Right hindlimb (tissue), 1 donor: ENCODE measurements at places on chromosomes 13 and 19.
A peak's percentile ranks its signal among the peaks of the same experiment; 100 is the strongest.

- peak; percentile 84 for DNase-seq
Measured at GRCh38 chr19:7925171-7925851, 624 bp downstream of the CTXN1 start.

DNA sequence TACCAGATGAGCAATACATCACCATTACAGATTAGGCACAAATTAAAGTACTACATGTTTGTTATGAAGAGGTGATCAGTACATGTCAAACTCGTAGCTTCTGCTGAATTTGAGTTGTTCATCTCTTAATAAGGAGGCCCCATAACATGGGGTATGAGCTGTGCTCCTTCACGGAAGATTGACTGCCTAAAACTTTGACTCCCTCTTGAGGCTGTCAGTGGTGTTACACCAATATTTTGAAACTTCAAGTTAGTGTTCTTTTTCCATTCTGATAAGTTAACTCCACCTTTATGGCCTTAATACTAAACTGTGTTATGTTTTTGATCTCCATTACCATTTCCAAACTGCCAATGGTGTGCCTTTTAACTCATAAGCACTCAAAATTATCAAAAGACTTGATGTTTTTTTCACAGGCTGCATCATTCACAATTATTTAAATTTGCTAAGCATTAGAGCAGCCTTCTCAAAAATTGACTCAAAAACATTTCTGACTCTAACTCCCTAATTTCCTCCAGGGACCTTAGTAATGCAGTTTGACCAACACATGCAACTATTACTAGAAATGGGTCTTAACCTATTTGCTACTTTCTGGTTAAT is 1591.5 kb downstream of the PCDH9 start:
- no peak for DNase-seq

GRCh38 chr13:52885141-52885540 is 36.7 kb upstream of the PCDH8 start:
- no peak for DNase-seq

GRCh38 chr19:1026783-1027649 is 608 bp downstream of the CNN2 start:
- DNase-seq = no peak

- DNase-seq = no peak
Measured at GRCh38 chr19:1752757-1753728, at the start of gene ONECUT3. Gene ONECUT3 (plus strand): TSS chr19:1753506. CDS start chr19:1753663, 157 bp downstream.

DNA sequence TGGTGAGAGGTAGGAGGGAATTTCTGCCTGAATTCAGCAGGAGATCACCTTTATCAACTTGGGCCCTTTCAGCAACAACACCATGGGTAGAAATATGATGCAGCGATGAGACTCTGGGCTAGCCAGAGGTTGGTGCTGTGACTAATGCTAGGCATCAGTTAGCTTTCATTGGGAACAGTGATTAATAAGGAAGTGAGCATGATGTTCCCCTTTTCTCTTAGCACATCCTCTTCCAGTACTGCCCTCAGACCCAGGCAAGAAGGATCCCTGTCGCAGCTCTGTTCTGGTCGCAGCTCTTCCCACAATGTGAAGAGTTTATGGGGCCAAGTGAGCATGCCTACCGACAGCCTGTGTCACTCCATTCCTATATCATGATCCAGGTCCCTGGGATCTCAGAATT is 100.5 kb downstream of the FLT1 start:
- DNase-seq = no peak

DNA sequence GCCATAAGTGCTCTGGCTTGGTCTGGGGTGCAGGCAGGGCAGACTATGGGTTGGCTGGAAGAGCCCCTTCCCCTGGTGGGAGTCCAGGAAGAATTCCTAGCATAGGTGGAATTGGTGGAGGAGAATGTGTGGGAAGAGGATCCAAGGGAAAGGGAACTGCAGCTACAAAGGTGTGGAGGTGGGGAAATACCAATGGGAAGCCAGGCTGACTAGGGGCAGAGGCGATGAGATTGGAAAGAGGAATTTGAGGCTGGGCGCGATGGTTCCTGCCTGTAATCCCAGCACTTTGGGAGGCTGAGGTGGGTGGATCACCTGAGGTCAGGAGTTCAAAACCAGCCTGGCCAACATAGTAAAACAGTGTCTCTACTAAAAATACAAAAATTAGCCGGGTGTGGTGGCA is 4.8 kb upstream of the SDHAF1 start:
- no peak for DNase-seq

GRCh38 chr13:94333131-94333820 is 146.2 kb downstream of the DCT start:
- no peak for DNase-seq

DNA sequence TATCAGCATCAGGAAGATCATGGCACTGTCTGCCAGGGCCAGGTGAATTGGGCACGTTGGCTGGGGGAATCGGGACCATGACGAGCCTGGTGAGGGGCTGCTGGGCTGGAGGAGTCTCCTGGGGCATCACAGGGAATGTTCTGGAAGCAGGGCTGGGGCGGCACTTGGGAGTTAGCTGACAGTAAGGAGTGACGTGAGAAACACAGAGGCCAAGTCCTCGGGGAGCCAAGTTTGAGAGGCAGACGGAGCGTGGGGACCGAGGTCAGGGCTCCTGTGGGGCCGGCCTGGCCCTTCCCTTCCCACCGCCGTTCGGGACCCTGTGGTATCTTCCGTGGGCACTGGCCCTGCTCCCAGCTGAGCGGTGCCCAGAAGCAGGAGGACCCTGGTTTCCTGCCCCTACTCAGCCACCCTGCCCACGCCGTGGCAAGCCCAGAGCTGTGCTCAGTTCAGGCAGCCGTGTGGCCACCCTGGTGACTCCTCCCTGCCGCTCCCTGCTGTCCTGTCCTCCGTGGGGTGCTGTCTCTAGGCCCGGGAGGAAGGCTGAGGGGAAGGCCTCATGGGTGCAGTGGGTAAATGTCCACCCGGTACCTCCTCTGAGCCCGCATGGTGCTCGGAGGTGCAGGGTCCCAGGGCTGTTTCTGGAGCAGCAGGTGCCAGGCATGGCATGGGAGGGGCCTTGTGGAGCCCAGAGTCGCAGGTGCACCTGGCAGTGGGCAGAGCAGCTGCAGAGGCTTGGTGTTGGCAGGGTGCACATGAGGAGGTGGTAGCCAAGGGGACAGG is 25.2 kb downstream of the CRTC1 start:
- no peak for DNase-seq

- DNase-seq = no peak
Measured at GRCh38 chr13:38401276-38401675, 51.6 kb downstream of the UFM1 start.

- DNase-seq = peak; percentile 68
Measured at GRCh38 chr19:13053238-13053637, 49.4 kb downstream of the LYL1 start.

DNA sequence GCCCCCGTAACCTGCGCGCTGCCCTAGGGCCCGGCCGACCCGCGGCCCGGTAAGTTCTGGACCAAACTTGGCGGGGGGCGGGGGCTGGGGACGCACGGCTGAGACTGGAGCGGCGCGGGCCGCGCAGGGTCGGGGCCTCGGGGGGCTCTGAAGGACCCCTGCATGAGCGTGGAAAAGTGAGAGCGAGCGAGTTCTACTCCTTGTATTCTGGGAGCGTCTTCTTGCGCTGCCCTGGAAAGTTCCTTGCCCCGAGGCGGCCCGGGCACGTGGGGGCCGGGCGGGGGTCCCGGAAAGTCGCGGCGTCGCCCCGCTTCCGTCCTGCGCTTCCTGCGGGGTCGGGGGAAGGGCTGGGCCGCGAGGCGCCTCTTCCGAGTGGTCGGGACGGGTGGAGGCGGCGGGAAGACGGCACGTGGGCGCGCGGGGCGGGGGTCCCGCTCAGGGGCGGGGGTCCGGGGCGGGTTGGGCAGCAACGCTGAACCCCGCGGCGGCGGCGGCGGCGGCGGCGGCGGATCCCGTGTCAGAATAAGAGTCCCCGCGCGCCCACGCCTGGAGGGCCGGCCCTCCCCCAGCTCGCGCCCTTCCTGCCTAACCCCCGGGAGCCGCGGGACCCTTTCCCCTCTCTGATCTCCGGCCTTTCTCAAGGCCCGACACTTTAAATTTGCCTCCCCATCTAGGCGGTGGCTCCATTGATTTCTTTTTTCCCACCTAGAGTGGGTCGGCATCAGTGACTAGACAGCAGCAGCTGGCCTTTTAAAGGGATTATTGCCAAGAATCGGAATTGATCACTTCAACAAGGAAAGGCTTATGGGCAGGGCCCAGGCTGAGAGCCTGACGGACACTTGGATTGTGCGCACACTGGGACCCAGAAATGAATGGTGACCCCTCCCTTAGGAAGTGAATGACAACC is 749 bp downstream of the GATAD2A start:
- peak; percentile 72 for DNase-seq

- peak; percentile 67 for DNase-seq
Measured at GRCh38 chr13:40666933-40667621, 636 bp upstream of the FOXO1 start.

DNA sequence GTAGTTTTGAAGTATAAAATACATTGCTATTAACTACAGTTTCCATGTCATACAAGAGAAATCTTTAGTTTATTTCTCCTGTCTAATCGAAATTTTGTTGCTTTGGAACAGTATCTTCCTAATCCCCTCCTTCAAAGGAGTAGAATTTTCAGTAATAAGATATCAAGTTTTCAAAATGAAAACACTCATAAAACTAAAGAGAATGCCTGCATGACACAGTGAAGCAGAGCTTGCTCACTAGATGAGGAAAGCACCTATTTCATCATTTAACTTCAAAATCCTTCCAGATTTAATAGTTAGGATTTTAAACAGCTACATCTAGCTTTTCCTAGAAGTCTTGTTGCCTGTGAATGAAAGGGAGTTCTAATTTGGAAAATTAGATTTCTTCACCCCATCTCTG is 80.8 kb downstream of the TNFSF11 start:
- no peak for DNase-seq

DNA sequence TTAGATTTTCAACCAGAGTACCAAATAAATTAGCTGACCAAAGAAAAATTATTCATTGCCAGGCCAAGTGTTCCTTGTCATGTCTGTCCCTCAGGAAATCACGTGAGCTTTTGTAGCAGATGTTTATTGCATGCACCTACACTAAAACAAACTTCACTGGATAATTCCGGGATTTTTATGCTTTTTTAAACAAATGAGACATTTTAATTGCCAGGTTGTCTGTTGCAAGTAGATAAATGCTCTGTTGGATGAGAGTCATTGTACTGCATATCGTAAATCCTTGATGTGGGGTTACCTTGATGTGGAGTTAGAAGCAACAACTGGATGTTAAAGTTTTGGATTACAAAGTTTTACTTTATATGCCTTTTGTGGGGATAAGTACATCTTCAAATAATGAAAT is 1187.7 kb upstream of the PCDH9 start:
- no peak for DNase-seq

- no peak for DNase-seq
Measured at GRCh38 chr13:101080616-101081015, 335.7 kb downstream of the NALCN start.

- DNase-seq = no peak
Measured at GRCh38 chr19:38321646-38322196, 2.1 kb downstream of the KCNK6 start.

DNA sequence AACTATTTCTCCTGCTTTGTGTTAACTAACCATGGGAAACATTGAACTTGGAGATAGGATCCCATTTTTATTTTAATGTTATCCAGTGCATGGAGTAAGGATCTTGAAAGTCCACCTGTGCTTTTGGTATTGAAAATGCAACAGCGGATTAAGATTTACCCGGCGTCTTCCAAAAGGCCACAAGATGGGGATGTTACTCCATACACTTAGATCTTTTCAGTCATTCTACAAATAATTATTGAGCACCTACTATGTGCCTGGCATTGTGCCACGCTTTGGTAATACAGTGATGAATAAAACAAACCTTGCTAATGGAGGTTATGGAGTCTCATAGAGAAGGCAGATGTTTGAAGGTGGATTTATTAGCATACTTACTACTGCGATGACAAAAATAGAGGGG is 56.9 kb downstream of the RFC3 start:
- no peak for DNase-seq

GRCh38 chr13:101942535-101943157 is 459.2 kb downstream of the FGF14 start:
- DNase-seq = no peak

GRCh38 chr19:16118489-16119033 is 6.9 kb downstream of the RAB8A start:
- DNase-seq = no peak

DNA sequence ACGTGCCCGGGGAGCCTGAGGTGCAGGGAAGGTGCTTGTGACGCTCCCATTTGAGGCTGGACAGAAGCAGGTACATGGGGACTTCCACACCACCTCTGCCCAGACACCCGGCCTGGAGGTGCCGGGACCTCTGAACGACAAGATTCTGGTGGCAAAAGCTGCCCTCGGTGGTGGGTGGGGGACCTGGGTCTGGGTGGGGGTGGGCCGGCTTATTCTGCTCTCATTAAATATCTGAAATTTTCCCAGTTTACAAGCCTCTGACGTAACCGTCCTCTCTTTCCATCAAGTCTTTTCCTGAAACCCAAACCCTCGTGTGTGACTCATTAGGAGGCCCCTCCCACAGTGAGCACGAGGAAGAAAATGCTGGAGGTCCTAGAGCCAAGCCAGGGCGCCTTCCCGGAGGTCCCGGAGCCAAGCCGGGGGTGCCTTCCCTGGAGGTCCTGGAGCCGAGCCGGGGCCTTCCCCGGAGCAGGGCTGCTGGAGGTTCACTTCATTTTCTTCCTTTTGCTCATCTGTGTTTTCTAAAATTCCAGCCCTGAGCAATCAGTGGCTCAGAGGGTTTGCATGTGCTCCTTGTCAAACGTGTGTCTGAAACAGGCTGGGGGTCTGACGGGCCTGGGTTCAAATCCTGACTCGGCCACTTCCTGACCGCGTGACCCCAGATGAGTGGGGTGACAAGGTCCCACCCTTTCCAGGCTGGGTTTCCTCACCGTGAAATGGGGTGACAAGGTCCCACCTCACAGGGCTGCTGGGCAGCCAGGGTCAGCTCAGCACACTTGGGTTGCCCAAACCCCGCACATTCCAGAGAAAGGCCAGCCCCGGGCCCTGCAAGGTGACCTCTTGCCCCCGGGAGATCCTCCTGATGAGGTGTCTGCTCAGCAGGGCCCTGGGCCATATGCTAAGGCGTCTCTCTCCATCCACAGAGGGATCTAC is 10.0 kb downstream of the CFD start:
- DNase-seq = peak; percentile 77

DNA sequence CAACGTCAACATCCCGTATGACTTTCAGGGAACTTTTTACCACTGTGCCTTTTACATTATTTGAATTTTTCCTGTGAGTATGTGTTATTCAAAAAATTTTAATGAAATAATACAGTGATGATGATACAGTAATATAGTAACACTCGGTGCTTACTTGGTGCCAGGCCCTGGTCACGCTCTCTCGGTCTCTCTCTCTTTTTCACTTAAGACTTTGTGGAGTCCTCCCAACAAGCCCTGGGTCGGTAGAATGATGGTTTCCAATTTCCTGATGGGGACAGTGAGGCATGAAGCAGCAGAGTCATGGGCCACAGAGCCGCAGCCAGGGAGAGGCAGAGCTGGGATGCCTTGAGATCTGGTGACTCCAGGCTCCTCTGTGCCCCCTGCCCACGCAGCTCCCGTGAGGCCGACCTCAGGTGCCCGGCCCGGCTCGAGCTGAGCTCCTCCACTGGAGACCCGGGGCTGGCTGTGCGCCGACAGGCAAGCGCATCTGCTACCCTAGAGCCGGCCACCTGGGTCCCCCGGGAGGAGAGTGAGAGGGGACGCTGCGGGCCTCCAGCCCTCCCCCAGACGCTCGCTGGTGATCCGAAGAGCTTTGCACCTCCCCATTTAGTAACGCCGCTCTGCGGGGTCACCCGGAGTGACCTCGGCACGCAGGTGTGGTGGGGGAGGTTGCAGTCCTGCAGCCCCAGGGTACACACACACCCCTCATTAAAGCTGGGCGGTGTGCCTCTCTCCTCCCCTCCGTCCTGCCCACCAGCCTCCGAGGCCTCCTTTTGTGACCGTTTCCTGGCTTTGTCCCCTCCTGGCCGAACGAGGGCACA is 4.4 kb upstream of the SBK3 start:
- no peak for DNase-seq
